ENCODE measurements at places on chromosomes 2 and 18. TPM values are rescaled to one million over a fixed set of nuclear protein-coding genes. Genes with fewer than 3 reads are reported as not detected.

The GPR75 gene
- 1.8 TPM for total RNA-seq

The KCNIP3 gene
- total RNA-seq, result 0.35 TPM

The ADCYAP1 gene
- total RNA-seq, result not detected

The L3MBTL4 gene
- total RNA-seq, result 0.04 TPM

The MPPE1 gene
- 14.8 TPM for total RNA-seq

Measured in pulmonary artery endothelial cell (primary cell).